A549 treated with DMSO at 1 μM for 4 hours (cell line): ENCODE measurements at places on chromosomes 7 and 10. TPM values are rescaled to one million over a fixed set of nuclear protein-coding genes. Genes with fewer than 3 reads are reported as not detected.

The GPNMB gene
- 2.0 to 3.2 TPM (median 2.7 TPM) in 5 replicates for total RNA-seq

The PRSS37 gene
- not detected in 5 replicates for total RNA-seq

The DYNC1I1 gene
- total RNA-seq = 0.14 to 0.36 TPM in 2 of 5 replicates, not detected in the others

The NEBL gene
- total RNA-seq = 2.7 to 6.5 TPM (median 4.6 TPM) in 5 replicates

The CLEC5A gene
- not detected in 5 replicates for total RNA-seq

The NEURL1 gene
- total RNA-seq = 0.20 to 0.43 TPM (median 0.31 TPM) in 5 replicates

The EIF4H gene
- 303 to 351 TPM (median 310 TPM) in 5 replicates for total RNA-seq

The DOCK4 gene
- 4.2 to 7.2 TPM (median 6.0 TPM) in 5 replicates for total RNA-seq

The CCDC172 gene
- not detected in 5 replicates for total RNA-seq

The ORAI2 gene
- total RNA-seq = 32.8 to 42.5 TPM (median 36.7 TPM) in 5 replicates

The COL1A2 gene
- 0.03 to 0.16 TPM in 2 of 5 replicates, not detected in the others for total RNA-seq

The NACAD gene
- total RNA-seq = 0.11 to 0.34 TPM (median 0.18 TPM) in 5 replicates

The PRSS2 gene
- not detected in 5 replicates for total RNA-seq

The SUN3 gene
- 0.46 TPM in 1 of 5 replicates, not detected in the others for total RNA-seq

The SPDYE2B gene
- 0.05 TPM in 1 of 5 replicates, not detected in the others for total RNA-seq

The LRGUK gene
- 0.26 to 0.56 TPM (median 0.41 TPM) in 5 replicates for total RNA-seq

The PLEKHS1 gene
- total RNA-seq = 0.05 to 0.19 TPM (median 0.08 TPM) in 4 of 5 replicates, not detected in the other

The TDRD1 gene
- not detected in 5 replicates for total RNA-seq

The DNAH11 gene
- total RNA-seq = 0.02 to 0.26 TPM (median 0.10 TPM) in 5 replicates

The GET4 gene
- 38.2 to 65.9 TPM (median 53.4 TPM) in 5 replicates for total RNA-seq

The ARPC1B gene
- 271 to 322 TPM (median 286 TPM) in 5 replicates for total RNA-seq

The PPP1R9A gene
- 3.0 to 5.8 TPM (median 5.6 TPM) in 5 replicates for total RNA-seq

The TRIM73 gene
- 2.3 to 3.1 TPM (median 2.5 TPM) in 5 replicates for total RNA-seq

The PRR15 gene
- 1.4 to 2.0 TPM (median 1.5 TPM) in 5 replicates for total RNA-seq

The ANKRD30A gene
- 0.41 to 1.1 TPM (median 0.74 TPM) in 5 replicates for total RNA-seq

The ANXA8L1 gene
- total RNA-seq = 87.4 to 123 TPM (median 98.7 TPM) in 5 replicates

The MNX1 gene
- 3.8 to 6.1 TPM (median 5.5 TPM) in 5 replicates for total RNA-seq

The MBL2 gene
- total RNA-seq = not detected in 5 replicates

The CELF2 gene
- total RNA-seq = 0.03 to 0.10 TPM (median 0.04 TPM) in 3 of 5 replicates, not detected in the others

The SEMA4G gene
- total RNA-seq = 7.2 to 10.3 TPM (median 9.2 TPM) in 5 replicates
